ENCODE measurements at places on chromosomes 7 and 10.

DNA sequence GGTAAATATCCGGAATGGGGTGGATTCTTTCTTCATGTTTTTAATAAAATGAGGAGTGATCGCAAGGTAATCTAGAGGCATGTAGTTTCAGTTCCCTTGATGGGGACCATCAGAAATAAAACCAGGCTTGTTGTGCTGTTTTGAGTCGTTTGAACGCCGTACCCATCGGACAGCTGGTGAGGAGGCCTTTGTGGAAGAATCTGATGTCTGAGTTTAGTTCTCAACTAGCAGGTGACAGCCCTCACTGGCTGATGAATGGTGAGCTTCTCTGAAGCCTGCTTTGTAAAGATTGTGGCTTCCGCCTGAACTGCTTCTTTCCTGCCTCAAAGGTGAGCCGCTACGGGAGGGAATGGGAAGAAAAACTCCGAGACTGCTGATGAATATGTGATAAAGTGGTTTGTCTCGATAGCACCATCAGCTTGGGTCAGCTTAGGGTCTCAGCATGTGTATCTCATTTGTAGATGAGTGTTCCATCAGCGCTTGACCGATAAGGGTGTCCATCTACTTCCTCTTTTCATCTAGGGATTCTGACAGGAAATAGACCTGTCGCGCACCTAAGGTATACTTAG is 977 bp downstream of the TMEM248 start:
- DNase-seq = peak; percentile 41

GRCh38 chr7:111872450-111873325 is 310.4 kb upstream of the IMMP2L start:
- DNase-seq = no peak

- no peak for DNase-seq
Measured at GRCh38 chr7:94266238-94266644, 128.5 kb upstream of the COL1A2 start.

- no peak for DNase-seq
Measured at GRCh38 chr10:52703898-52704297, 68.7 kb downstream of the MBL2 start.

GRCh38 chr7:134707663-134708378 is 61.2 kb downstream of the BPGM start:
- DNase-seq = no peak

DNA sequence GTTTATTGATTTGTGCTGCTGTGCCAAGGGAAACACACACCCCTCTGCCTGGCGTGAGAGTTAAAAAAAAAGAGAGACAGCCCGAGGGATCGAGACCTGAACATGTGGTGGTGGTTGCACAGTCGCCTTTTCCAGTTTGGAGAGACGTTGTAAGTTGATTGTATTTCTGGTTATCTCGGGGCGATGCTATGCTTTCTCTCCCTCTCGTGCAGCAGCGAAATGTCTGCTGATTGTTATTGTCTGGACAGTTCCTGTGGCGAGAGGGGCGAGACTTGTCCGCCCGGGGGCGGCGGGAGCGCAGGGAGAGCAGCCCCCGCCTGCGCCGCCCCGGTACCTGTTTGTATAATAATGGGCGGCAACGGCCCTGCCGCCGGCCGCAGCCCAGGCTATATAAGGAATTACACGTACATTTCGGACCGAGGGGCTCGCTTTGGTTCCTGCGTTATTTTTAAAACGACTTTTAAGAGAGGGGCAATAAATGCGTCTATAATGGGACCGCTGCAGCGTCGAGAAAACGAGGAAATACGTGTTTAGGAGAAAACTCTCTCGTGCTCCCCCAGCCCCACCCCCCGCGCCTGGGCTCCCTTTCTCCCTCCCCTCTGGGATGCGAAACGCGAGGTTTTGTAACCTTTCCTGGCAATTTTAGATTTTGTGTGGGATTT is 1.7 kb downstream of the ZEB1 start:
- DNase-seq = peak; percentile 11

- DNase-seq = no peak
Measured at GRCh38 chr7:1505731-1506550, 1.8 kb upstream of the INTS1 start.

DNA sequence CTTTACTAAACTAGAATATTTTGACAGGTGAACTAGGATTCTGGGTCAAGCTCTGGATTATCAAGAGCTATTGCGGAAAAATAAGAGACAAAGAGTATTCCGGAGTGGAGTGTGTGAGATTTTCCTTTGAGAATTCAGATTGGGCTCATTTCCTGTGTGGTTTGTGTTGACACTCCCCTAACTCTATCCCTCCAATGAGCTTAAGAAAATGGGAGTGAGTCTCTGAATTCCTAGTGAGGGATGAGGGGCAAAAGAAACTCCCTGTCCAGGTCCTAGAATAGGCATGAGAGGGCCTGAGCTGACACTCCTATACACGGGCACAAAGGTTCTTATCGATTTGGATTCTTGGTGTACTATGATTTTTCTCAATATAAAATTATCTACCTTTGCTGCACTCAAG is 10.2 kb downstream of the KLF14 start:
- DNase-seq = no peak

DNA sequence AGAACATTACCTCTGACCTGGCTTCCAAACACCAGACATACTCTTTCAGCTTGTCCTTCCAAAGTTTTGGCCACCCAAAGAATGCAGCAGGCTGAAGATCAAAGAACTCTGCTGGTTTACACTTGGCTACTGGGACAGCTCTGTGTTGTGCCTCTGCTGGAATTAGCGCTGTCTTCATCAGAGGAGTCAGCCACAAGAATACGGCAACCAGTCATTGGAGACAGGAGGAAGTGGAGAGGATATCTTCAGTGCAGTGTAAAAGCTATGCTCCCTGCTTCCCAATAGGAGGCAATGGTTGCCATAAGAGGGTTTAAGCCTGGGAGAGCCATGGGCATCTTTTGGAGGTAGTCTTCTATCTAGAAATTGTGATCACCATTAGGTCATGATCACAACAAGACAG is 126.7 kb upstream of the WNT16 start:
- DNase-seq = no peak

DNA sequence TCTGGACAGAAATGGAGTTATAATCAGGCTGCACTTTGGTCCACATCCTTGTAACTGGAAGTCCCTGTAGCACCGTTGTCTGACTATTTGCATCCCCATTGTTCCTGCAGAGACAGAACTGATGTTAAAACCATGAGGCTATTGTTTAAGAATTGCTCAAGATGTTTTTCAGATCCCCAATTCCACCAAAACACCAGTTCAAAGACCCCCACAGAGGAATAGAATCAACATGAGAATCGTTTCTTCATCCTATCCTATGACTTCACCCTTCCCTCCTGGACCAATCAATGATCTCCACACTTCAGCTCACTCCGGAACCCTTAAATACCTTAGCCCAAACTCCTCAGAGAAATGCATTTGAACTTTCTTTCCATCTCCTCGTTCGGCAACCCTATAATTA is 57.1 kb upstream of the GRID1 start:
- DNase-seq = no peak

- no peak for DNase-seq
Measured at GRCh38 chr10:3774814-3775695, 10.0 kb downstream of the KLF6 start.

DNA sequence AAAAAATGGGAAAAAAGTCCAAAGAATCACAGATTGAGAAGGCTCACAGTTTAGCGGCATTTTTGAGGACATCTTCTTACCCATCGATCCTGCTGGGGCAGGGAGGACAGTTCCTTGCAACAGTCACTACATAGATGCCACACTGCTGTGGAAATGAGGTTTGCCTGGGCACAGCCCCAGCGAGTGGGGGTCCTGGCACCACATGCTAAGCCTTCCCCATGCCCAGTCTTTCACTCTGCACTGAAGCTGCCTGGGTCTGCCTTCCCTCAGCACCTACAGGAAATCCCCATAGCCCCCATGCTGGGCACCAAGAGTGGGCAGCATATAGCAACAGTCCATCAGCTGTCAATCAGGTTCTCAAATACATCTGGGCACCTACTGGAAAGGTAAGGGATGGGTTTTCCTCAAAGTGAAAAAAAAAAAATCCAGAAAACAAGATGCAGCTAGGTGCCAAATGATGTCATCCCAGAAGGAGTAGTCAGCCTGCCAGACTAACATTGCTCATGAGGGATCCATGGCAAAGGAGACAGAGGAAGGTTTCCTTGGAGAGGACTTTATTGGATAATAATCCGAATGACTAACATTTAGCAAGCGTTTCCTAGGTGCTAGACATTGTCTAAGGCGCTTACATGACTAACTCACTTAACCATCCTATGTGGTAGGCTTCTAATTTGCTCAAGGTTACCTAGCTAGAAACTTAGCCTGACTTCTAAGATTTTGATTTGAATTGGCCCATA is 125.7 kb upstream of the CXCL12 start:
- no peak for DNase-seq

- DNase-seq = no peak
Measured at GRCh38 chr10:100687143-100688003, 58.0 kb upstream of the PAX2 start.

DNA sequence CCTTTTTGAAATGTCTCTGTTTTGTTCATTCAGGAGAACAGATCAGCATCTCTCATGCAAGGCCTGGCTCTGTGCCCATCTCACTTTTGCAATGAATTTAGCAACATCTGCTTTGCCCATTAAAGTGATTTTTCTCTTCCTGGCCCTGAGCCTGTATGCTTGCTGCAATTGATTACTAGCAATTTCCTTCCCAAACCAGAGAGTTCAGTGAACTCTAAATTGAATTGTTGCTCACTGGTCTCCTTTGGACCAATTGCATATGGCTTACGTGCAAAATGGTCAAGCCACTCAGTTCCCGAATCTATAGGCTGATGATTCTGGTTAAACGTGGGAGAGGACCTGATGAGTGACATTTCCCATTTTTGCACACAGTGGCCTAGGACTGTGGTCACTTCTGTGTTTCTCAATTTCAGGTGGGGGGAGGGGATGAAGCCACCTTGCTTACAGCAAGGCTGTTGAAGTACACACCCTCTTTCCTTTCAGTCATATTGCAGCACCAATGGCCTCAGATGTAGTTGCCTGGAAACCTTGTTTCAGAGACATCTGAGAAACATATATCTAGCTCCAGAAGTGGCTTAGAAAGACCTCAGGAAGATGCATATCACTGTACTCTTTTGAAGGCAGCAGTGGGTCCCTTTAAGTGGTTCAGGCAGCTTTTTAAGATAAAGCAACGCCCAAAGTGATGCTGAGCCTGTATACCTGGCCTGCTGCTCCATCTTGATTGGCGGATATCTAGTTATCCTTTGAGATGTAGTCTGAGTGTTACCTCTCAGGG is 201.4 kb downstream of the PTEN start:
- peak; percentile 80 for DNase-seq

DNA sequence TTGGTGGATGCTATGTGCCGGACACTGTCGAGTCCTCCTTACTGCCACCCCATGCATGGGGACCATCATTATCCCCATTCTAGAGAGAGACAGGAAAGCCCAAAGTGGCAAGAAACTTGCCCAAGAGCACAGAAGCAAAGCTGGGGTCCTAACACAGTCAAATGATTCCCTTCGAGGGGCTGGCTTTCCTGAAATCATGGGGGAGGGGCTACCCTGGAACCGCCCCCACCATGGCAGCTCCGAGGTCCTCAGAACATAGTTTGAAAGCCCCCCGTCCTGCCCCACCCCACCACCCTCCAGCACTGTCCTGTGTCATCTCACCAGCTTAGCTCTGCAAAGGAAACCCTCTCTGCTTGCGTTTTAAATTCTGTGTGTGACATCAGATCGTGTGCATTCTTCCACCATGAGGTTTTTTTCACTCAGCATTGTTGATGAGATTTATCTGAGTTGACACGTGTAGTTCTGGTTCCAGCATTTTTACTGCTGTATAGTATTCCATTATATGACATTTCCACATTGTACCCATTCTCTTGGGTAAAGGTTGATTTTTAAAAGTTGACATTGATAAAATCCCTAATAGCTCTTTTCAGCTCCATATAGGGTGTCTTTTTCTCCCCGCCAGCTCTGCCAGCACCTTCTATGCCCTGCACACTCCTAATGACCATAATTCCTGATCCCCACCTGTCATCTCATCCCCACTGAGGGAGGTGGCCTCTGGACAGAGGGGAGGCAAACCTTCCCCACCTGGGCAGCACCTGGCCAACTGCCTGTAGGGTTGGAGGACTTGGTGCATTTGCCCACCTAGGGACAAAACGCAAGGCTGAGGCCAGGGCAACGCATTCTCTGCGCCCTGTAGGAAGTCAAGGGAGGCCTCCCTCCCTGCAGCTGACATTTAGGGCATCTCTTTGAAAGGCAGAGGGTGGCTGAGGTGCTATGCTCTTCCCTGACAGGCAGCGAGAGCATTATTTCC is 100.2 kb upstream of the GPR26 start:
- no peak for DNase-seq

GRCh38 chr10:77707570-77707969 is 70.0 kb upstream of the KCNMA1 start:
- no peak for DNase-seq
